Hematopoietic multipotent progenitor cell treated with erythropoietin and hydrocortisone succinate and interleukin-3 and kit ligand, for 8 days (in vitro differentiated cells): ENCODE measurements at places on chromosomes 5 and 9.

DNA sequence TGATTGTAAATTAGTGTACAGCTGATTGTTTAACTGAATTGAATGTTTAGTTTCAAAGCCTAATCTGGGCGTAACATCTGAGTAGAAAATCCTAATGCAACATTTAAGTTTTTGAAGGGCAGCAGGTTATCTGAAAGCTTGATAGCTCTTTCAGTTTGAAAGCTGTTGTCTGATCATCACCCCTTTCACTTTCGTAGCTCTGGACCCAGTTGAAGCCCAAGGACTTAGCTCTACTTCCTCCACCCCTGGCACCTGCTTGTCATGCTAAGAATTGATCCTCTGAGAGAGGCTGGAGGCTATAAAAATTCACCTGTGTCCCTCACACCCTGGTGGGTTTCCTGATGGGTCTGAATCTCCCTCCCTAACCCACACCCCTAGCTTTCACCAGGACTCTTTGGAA, 86.0 kb downstream of the ZFAND5 start:
- DNase-seq: no peak

DNA sequence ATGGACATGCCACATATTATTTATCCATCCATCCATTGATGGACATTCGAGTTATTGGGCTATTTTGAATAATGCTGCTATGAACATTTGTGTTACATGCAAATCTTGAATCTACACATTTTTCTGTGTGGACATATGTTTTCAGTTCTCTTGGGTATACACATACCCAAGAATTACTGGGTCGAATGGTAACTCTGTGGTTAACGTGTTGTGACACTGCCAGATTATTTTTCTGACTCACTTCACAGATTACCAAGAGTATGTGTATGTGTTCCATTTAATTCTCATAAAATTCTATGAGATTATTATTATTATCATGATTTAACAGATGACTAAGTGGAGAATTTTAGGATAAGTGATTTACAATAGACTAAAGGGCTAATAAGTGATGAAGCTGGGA, 26.7 kb downstream of the CYFIP2 start:
- no peak for DNase-seq

DNA sequence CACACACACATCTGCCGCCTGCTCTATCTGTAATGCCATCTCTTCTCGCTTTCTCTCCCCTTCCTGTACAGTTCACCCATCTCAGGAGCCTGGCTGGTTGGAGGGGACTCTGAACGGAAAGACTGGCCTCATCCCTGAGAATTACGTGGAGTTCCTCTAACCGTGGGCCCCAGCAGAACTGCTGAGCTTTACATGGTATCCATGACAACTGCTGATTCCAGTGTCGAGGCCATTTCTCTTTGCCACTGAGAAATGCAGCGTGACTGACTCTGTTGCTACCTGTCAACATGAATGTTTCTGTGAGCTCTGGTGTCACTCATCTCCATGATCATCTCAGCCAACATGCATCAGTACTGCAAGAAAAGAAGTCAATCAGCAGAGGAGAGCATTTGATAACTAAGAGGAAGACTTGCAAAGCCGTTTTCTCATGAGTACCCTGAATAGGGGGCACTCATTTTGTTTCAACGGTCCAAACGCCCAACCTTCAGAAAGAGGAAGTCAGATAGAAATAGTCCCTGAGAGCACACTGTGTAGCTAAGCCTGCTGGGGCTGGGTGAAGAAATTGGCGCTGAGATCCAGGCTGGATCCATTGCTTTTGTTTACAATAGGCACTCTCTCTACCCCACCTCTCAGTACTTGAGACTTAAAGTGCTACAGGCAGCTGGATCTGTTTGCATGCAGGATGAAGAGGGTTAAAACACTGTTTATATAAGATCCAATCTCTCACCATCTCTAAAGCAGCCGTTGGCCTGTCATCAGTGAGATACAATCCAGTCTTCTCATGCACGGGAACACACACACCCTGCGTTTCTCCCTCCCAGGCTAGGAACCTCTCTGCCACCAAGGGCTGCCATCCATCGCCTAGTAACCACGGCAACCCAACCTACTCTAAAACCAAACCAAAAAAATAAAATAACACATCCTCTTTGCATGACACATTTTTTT, 180.9 kb downstream of the NR3C1 start:
- peak; percentile 74 for DNase-seq

GRCh38 chr9:89896806-89897340, 292.1 kb downstream of the GADD45G start:
- DNase-seq: no peak

- no peak for DNase-seq
Observed at GRCh38 chr5:122408592-122409224, 96.7 kb downstream of the SNCAIP start.

GRCh38 chr9:127578952-127579853, 32.9 kb upstream of the STXBP1 start:
- peak; percentile 93 for DNase-seq

GRCh38 chr5:77066823-77067442, 20.2 kb downstream of the ZBED3 start:
- DNase-seq: no peak

- DNase-seq: no peak
Observed at GRCh38 chr5:2917524-2917923, 166.0 kb upstream of the IRX2 start.

DNA sequence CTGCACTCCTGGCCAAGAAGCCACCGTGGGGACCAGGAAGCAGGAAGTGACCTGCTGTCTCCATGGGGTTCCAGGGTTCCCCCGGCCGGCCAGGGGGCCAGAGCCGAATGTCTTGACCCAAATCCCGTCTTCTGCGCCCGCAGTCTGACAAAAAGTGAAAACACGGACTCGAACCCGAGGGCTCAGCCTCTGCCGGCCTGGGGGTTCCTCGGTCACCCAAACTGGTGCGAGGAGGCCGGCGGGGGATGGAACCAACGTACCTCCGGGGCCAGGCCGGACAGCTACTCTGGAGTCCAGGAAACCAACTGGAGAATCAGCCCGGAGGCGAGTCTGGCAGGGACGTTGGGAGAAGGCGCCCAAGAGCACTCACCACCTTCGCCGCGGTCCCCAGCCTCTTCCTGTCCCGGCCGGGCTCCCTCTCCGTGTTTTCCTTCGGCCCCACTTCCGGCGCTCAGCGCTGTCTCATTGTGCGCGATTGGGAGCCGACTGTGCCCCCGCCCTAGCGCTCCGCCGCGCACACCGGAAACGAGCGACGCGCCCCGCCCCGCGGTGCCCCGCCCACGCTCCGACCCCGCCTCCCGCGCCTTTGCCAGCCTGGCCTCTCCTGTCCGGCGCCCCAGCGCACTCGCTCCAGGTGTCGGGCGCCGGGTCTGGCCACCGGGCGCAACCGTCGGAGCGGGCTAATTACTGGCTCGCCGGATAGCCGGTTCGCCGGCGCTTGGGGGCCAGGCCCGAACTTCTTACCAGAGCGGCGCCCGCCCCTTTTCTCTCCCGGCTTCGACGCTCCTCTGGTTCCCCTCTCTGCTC, at the start of gene TUT7:
TUT7 (minus strand) TSS at position 400 of the 807 bp plus-strand sequence. CDS start 1,211 bp downstream, outside the sequence.
- DNase-seq: peak; percentile 95

DNA sequence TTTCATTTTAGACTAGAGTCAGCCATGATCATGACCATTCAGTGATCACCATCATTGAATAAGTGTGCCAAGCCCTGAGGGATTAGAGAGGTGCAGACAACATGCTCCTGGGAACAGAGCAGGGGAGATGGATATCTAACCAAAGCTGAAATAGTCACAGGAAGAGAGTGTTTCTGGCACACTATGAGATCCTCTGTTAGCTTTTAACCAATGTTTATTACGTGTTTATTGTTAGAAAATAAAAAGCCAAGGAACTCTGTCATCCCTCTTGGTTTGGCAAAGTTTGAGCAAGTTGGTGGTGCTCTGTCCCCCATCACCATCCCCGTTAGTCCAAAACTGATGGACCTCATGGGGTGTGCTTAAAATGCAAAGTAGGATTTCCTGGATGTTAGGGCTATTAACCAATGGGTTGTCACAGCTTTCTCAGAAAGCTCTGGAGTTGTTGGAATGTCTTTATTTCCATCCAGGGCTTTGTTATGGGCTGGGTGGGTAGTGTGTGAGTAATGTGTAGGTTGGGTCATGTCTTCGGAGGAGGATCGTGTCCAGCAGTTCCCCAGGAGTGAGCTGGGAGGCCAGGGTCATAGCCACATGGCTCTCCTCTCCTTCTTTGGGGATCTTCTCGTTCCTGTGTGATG, 34.9 kb downstream of the SLC28A3 start:
- DNase-seq: no peak

DNA sequence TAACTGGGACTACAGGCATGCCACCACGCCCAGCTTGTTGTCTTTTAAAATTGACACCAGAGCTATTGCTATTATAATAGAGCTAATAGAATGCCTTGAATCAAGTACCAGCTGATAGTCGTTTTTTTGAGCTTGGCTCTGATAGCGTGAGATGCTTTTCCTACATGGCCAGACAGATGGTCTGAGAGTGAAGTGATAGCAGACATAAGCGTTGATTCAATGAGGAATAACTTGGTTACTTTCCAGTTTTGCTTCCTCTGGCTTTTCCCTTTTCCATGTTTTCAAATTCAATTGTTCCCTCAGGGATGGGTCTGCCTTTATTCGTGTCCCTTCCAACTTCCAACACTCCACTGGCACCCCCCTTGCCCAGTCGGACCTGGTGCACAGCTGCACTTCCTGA, 15.4 kb downstream of the AGXT2 start:
- DNase-seq: no peak

GRCh38 chr5:104273725-104274124, 711.1 kb upstream of the NUDT12 start:
- no peak for DNase-seq

DNA sequence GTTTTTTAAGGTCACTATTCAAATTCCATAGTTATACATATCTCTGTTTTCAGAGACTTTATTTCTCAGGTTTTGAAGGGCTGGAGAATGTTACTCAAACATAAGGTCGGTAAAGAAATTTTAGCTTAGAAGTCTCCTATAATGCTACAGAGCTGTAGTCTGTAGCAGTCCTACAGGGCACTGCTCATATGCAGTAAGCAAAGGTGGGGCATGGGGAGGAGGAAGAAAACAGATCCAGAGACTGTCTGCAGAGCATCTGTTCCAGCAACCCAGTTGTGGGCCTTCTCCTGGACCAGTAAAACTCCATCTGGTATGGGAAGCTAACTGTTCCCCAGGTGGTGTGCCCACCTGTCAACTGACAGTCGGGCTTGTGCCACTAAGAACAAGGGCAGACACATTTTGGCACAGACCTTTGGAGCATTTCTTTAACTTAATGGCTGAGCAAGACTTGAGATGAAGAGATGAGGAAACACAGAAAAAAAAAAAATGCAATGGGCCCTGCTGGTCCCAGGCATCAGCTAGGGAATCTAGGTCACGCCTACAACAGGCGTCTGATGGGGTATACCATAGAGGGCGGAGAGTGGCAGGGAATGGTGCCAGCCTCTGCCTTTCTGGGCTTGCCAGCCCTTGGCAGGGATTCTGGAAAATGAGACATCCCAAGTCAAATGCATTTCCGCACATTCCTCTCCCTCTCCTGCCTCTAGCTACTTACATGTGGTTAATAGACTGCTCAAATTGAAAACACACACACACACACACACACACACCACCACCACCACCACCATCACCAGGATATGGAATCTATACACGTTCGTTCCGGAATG, 218.9 kb downstream of the ARL15 start:
- DNase-seq: no peak

DNA sequence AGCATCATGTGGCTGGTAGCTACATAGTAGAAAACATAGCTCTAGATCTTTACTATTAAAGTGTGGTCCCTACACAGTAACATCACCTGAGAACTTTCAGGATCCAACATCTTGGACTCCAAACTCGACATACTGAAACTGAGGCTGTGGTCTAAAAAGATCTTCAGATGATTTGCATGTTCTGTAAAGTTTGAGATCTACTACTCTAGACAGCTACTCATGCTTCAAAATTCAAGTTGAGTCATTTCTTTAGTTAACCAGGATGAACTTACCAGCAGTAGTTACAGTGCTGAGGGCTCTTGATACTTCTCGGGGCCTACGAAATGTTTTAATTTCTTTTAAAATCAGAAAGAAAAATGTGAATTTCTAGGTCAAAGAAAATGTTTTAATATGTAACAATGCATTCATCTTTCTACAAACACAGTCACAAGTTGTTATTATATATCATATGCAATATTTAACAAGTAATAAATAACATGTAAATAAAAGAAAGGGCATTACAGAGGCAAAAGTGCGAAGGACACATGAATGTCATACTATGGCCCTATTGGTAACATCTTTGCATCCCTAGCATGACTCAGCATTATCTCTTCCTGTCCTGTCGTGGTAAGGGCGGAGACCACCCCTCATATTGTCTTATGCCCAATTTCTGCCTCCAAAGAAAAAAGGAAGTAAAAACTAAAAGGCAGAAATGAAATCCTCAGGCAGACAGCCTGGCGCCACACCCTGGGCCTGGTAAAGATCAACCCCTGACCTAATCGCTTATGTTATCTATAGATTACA, 563.9 kb upstream of the TLE4 start:
- DNase-seq: no peak

DNA sequence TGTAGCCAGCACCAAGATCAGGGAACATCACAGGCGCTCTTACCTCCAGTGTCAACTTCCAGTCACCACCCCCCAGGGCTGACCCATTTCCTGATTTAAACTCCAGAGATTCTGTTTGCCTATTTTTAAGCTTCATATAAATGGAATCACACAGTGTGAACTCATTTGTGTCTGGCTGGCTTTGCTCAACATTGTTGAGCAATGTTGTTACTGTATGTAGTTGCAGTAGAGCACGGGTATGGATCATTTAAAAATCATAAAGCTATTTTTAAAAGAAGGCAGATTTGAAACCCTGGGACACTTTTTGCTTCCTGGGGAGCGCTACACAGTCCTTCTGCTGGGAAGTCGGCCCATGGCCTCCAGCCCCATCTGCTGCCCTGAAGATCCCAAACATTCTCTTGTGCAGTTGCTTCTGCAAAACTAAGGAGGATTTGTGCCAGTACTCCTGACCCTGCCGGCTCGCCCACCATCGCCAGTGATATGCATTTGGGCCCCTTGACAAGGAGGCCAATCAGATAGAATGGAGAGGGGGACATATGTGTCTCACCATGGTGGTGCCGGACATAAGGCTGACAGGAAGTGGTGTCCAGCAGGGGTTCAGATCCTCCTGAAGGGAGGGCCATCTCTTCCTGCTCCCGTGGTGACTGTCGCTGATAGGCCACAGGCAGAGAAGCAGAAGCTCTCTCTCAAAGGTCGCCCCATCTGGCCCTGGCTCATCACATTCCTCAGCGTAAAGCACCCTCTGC, 13.3 kb downstream of the DCANP1 start:
- no peak for DNase-seq

DNA sequence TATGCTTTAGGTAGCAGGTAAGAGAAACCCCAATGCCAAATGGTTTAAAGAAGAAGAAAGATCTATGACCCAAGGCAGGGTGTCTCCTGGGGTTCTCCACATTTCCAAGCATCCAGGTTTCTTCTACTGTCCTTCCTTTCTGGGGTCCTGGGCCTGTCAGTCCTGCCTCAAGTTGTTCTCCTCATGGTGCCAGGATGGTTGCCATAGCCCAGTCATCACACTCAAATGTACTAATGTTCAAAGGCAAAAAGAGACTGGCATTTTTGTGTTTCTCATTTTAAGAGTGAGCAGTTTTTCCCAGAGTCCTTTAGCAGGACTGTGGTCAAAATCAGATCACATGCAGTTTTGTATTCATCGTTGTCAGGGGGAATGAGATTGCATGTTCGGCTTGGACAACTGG, 59.9 kb upstream of the BOD1 start:
- no peak for DNase-seq
